Right renal cortex interstitium (tissue), 3 donors: ENCODE measurements at places on chromosomes 6 and 20. TPM values are rescaled to one million over a fixed set of nuclear protein-coding genes. Genes with fewer than 3 reads are reported as not detected.

The GGTLC1 gene
- not detected for polyA plus RNA-seq

The DEF6 gene
- 3.2 TPM for polyA plus RNA-seq

The TRIM15 gene
- 0.19 TPM for polyA plus RNA-seq

The NKAIN2 gene
- 20.2 TPM for polyA plus RNA-seq

The KCNK16 gene
- polyA plus RNA-seq = not detected

GRCh38 chr20:48238326-48238725 is 453.0 kb upstream of the SULF2 start:
- DNase-seq = no peak

DNA sequence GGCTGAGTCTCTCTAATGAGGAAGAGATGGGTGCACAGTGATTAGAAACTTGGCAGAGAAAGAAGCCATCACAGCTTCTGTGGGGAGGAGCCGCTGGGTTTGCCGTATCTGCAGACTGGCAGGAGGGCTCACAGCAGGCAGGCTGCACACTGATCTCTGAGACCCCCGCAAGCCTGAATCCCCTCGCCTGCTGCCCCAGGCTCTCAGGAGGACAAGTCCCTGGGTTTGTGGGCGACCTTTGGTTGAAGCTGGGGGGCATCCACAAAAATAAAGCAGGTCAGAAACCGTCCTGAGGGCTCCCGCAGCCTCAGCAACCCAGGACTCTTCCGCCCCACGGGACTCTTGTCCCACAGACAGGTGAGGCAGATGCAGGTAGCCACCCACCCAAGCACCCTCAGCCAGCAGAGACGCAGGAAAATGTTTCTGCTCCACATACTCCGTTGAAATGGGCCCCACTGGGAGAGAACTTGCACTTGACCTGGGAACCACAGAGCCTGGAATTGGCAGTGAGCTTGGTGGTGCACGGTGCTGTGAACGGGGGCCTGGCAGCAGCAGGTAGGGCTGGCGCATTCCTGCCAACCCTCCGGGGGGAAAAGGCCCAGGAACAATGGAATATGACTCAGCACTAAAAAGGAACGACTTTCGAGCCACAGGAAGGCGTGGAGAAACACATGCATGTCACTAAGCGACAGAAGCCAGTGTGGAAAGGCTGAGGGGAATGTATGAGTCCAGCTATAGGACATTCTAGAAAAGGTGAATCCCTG is 89.9 kb downstream of the YTHDF1 start:
- no peak for DNase-seq

GRCh38 chr6:169112483-169113320 is 140.9 kb downstream of the THBS2 start:
- DNase-seq = no peak

DNA sequence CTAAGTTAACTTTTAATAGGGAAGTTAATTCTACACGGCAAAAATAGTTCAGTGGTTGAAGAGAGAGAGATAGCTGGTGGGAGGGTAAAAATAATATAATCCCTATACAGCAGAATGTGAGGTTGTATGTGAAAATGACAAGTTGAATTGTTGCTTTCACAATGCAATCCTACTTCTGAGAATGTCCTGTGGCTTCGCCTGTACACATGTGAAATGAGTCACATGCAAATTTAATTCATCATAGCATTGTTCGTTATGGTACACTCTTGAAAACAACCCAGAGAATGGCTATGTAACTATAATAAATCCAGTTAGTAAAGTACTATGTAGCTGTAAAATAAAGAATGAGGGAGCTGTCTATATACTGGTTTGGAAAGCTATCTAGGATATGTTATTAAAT is 46.0 kb upstream of the HINT3 start:
- DNase-seq = no peak

DNA sequence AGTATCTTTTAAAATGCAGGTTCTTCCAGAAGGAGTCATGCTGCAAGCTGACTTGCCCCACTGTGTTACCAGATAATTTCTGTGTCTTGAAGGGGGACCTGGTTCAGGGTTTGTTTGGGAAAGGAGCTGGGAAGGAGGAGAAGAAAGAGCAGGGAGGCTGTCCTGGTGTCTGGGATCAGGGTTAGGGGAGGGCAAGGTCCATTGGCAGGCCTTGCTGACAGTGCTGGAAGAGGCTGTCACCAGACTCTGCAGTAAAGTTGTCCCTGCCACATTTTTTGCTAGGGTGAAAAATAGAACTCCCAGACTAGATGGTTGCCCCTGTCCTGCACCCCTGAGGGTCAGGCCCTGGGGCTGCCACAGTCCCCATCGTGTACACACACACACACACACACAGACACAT is 14.9 kb downstream of the GLP1R start:
- no peak for DNase-seq

DNA sequence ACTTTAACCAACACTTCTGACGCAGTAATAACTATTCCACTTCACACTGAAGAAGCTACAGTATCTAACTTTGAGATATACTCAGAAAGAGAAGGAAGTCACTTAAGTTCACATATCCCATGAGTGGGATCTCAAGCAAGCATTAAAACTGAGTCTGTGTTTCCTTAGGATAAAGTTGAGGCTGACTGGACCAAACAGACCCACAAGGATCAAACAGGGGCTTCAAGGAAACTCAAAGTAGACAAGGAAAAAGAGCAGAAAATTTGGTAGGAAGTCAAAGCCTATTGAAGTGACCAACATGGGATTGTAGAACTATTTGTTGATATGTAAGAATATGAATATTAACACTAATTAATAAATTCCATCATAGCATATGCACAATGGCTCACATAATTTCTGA is 294.9 kb downstream of the ADGB start:
- DNase-seq = no peak

DNA sequence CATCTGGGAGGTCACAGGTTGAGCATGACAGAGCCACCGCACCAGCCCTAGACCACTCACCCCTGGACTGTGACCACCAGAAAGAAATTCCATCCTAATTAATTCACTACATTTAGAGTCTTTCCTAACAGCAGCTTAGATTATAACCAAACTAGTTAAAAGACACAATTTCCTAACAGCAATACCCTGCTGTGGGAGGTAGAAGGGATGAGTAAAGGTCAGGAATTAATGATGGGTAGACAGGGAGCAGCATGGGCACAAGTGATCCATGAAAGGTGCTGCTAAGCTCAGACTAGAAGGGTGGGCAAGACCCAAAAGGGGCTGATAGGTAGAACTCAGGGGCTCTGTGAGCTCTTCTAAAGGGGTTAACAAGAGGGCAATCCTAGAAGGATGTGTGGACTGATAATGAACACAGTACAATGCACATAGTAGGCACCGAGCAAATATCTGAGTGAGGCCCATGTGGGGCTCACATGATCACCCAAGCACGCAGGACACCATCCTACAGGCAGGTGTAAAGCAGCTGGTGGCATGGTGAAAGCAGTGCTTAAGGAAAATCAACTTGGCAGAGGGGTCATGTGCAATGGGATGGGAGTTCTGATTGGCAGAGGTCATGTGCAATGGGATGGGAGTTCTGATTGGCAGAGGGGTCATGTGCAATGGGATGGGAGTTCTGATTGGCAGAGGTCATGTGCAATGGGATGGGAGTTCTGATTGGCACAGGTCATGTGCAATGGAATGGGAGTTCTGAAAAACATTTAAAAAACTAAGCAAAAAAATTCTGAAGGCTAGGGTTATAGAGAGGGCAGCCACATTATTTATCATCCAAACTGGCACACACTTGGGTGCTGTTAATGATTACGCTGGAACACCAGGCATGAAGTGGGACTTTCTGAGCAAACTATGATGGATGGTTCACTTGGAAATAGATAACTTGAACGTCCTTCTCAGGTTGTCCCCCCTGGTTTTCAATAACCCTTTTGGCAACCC is 188.2 kb upstream of the FOXQ1 start:
- DNase-seq = no peak

GRCh38 chr6:7414811-7415210 is 25.2 kb downstream of the RIOK1 start:
- no peak for DNase-seq

GRCh38 chr6:8218861-8219260 is 116.5 kb upstream of the EEF1E1 start:
- DNase-seq = no peak
